ENCODE measurements at places on chromosomes 6 and 20.
A peak's percentile ranks its signal among the peaks of the same experiment; 100 is the strongest.

DNA sequence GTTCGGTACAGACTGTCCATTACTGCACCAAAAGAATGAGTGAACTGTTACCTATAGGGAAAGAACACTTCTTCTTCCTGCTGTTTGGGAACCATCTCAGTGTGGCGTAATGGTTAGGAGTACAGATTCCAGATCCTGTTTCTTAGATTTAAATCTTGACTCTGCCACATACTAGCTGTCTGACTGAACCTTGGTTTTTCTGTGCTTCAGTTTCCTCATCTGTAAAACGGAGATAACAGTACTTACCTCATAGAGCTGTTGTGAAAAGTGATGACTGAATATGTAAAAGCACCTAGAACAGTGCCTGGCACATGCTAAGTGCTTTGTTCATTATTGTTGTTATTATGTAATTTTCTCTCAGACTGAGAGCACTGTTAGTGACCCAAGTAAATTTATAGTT, 39.8 kb downstream of the STX11 start:
- DNase-seq, result no peak

DNA sequence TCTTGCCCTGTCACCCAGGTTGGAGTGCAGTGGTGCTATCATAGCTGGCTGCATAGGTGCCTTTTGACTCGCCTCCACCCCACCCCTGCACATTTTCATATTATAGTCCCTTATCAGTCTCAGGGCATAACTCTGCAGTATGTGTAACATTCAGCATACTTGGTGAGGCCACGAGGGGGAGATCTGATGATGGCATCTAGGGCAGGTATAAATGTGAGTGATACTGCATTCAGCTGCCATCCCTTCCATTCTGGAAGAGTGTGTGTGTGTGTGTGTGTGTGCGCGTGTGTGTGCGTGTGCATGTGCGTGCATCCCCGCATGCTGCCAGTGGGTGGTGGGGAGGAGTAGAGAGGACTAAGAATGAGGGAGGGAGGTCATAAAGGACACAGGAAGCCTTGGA, 81.4 kb downstream of the JARID2 start:
- DNase-seq, result peak; percentile 48

DNA sequence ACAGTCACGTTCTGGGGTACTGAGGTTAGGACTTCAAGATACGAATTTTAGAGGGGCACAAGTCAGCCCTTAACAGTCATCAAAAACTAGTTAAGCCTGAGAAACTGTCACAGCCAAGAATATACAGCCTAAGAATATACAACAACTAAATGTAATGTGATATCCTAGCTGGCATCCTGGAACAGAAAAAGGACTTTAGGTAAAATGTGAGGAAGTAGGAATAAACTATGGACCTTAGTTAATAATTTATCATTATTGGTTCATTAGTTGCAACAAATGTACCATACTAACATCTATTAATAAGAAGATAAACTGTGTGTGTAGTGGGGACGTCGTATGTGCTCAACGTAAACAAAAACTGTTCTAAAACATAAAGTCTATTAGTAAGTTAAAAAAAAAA, 1.1 kb downstream of the PNISR start:
- no peak for DNase-seq

DNA sequence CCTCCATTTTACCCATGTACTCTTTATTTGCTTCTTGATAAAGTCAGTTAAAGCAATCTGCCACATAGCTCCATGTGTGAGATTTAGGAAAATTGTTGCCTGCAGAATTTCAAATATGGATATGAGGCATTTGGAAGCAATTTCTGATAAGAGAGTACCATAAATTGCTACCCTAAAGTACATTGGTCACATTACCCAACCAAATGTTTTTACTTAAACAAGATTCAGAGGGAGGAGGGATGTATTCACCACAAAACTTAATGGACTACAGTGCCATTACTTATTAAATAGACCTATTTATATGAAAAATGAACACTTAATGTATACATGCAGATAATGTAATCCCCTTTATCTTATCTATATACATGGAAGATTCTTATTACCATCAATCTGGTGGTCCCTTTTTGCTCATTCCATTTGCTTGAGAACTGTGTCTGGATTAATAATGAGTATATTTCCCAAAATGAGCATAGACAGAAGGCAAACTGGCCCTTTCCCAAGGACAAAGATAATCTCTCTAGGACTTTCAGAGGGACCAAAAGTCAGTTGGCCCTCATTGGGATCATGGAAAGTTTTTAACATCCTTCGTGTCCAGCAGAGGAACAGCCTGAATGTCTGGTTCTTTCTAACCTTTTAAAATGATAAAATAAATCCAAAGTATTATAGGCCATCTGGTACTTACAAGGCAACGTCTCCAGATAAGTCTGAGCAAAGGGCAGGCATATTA, 526.4 kb downstream of the CBLN4 start:
- DNase-seq, result no peak

GRCh38 chr20:38878866-38879265, 47.4 kb upstream of the FAM83D start:
- no peak for DNase-seq

DNA sequence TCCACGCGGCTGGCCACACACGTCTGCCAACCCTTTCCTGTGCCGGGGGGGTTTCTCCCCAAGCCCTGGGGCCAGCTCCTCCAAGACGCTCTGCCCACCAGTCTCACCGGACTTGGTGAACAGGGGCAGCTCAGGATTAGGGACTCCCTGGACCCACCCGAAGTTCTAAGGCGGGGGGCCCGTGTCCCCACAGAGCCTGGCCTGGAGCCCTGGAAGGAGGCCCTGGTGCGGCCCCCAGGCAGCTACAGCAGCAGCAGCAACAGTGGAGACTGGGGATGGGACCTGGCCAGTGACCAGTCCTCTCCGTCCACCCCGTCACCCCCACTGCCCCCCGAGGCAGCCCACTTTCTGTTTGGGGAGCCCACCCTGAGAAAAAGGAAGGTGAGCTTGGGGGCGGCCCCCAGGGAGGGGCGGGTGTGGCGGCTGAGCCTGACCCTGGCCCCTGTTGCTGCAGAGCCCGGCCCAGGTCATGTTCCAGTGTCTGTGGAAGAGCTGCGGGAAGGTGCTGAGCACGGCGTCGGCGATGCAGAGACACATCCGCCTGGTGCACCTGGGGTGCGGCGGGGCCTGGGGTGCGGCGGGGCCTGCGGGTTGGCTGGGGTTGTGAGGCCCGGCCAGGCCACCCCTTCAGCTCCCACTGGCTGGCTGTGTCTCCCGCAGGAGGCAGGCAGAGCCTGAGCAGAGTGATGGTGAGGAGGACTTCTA, 2.3 kb downstream of the SLC2A4RG start:
- DNase-seq, result peak; percentile 13

DNA sequence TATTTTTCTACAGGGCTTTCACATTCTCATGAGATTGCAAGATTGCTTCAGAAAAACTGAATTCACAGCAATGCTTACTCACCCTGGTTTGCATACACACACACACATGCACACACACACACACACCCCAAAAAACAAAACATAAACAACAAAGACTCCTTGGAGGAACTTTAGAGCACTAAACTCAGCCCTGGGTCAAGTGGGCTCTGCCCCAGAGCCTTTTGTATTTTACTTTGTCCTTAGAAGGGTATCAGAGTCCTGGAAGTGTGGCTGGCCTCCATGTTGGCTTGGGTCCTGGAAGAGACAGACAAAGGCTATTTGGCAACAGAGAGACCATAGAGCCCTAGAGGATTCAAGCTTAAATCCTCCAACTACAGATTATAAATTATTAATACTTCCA, 8.0 kb upstream of the CST9 start:
- no peak for DNase-seq

DNA sequence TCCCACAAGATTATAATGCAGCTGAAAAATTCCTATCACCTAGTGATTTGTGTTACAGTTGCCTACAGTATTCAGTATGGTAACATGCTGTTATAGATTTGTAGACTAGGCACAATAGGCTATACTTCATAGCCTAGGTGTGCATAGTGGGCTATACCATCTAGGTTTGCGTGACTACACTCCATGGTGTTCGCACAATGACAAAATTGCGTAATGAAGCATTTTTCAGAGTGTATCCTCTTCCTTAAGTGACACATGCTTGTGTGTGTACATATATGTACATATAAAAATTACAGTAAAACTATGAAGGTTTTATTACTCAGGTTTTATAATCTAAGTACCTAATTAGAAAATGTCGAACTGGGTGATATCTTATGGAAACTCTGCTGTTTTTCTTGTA, 133.0 kb downstream of the FARS2 start:
- no peak for DNase-seq

DNA sequence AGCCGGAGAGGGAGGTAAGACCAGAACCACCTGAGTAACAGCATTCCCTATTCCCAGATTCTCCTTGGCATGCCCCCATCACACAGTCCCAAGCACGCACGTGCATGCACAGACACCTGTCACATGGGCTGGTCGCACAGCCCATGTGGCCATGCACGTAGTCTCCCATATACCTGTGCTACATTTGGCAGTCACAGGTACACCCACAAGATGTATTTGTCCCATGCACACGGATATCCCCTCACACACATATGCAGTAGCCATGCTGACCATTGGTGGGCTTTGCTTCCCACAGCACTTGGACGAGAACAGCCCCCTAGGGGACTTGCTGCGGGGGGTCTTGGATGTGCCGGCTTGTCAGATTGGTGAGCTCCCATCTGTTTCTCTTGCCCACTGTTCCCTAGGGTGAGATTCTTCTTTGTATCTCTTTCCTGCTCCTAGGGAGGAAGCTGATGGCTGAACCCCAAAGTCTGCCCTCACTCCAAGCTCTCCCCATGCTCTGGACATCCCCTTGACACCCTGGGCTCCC, 31.9 kb downstream of the PLCG1 start:
- DNase-seq, result no peak

DNA sequence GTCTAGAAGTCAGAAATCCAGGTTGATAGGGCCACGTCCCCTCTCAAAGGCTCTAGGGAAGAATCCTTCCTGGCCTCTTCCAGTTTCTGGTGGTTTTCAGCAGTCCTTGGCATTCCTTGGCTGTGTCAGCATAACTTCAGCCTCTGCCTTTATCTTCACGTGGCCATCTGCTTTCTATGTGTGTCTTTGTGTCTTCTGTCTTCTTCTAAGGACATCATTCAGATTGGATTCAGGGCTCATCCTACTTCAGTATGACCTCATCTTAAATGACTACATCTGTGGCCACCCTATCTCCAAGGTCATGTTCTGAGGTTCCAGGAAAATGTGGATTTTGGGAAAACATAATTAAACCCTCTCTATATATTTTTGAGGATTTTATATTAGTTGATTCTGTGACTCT, 23.0 kb downstream of the C6orf89 start:
- no peak for DNase-seq

- DNase-seq, result no peak
Measured at GRCh38 chr20:50731930-50732690, 730 bp downstream of the PARD6B start.

- DNase-seq, result peak; percentile 44
Measured at GRCh38 chr6:89834884-89835792, 5.5 kb downstream of the CASP8AP2 start.

DNA sequence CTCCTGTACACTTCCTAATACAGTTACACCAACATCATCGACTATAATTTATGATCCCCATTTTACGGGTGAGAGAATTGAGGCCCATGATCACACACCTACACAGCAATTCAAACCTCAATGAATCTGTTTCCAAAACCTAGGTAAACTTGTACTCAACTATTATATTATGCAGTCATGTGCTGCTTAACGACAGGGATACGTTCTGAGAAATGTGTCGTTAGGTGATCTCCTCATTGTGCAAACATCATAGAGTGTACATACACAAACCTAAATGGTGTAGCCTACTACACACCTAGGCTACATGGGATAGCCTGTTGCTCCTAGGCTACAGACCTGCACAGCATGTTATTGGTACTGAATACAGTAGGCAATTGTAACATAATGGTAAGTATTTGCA, 385.6 kb downstream of the ARHGAP18 start:
- no peak for DNase-seq

DNA sequence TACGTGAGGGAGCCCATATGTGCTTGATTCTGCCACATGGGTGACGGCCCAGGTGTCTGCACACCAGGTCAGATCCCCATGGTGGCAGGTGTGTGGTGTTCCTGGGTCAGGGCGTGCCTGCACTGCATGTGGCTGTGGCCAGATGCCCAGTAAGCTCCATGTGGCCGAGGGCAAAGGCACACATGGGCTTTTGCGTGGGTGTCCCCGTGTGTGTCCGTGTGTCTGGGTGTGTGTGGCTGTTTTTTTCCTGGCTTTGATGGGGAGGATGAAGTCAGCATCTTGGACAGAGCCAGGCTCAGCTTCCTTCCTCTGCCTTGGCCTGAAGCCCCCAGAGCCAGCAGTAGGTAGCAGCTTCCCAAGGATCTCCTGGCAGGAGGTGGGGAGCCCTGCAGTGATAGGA, 1.5 kb upstream of the TNXB start:
- no peak for DNase-seq

GRCh38 chr6:146856296-146856695, 257.5 kb downstream of the ADGB start:
- peak; percentile 13 for DNase-seq

DNA sequence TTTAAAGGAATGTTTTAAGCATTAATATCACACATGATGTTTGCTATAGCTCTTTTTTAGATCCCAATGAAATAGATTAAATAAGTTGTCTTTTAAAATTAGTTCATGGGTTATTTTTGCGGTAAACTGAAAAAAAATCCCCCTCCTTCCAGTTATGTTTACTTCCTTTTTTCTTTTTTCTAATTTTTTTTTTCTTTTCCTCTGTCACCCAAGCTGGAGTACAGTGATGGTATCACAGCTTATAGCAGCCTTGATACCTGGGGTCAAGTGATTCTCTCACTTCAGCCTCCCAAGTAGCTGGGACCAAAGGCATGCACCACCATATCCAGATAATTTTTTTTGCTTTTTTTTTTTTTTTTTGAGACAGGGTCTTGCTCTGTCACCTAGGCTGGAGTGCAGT, 17.8 kb upstream of the SCAF8 start:
- DNase-seq, result no peak

- no peak for DNase-seq
Measured at GRCh38 chr6:163455552-163455951, 41.0 kb downstream of the QKI start.

DNA sequence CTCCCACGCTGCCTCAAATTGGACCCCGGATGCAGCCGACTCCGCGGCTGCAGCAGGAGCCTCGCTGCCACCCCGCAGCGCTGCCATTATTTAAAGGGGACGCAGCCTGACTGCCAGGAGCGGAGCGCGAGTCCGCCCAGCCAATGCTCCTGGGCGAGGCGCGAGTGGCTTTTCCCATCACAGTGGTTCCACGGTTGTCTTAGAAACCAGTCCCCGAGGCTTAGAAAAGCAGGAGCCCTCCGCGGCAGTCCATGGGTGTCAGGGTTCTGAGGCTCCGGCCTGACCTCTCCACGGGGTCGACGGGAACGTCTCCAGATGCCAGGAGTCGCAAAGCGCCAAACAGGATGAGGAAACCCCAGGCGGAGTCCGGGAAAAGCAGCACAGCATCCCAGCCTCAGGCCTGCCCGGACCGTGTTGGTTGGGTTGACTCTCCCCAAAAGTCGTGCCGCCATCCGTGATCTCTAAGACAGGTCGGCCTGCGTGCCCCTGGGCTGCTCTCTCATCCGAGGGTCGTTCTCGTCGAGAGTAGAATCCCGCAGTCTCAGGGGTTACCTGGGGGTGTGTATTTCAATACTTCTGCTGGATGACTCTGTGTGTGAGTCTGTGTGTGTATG, 975.8 kb upstream of the DEFB115 start:
- no peak for DNase-seq

- peak; percentile 39 for DNase-seq
Measured at GRCh38 chr20:60206259-60206658, 248.0 kb downstream of the CDH26 start.

GRCh38 chr6:123316733-123317323, 319.9 kb downstream of the TRDN start:
- no peak for DNase-seq

- DNase-seq, result no peak
Measured at GRCh38 chr6:77231438-77232305, 231.6 kb downstream of the HTR1B start.

Measured in GM10248 (cell line).